ENCODE measurements at places on chromosomes 6 and 20. TPM values are rescaled to one million over a fixed set of nuclear protein-coding genes. Genes with fewer than 3 reads are reported as not detected.

Gene CRYBG1
- 0.56 TPM for total RNA-seq

Gene PRR18
- 0.13 TPM for total RNA-seq

Gene STK35
- total RNA-seq: 10.7 TPM

Gene SLC23A2
- 12.5 TPM for total RNA-seq

Gene SNX5
- 224 TPM for total RNA-seq

Gene ANKRD6
- total RNA-seq: 1.5 TPM

Gene SLC17A3
- 1.2 TPM for total RNA-seq

Gene PRKN
- 0.24 TPM for total RNA-seq

Gene HSPA12B
- 0.70 TPM for total RNA-seq

Gene GMDS
- 8.4 TPM for total RNA-seq

Gene NSFL1C
- total RNA-seq: 110 TPM

Gene ZFAND3
- 46.7 TPM for total RNA-seq

Gene OR2B6
- total RNA-seq: not detected

Gene BCLAF1
- 60.1 TPM for total RNA-seq

Gene AAR2
- 40.7 TPM for total RNA-seq

Gene CST5
- total RNA-seq: not detected

Gene PAK5
- total RNA-seq: not detected

Gene RRAGD
- total RNA-seq: 3.7 TPM

Gene GABRR1
- not detected for total RNA-seq

Gene PPP1R18
- total RNA-seq: 45.2 TPM

Gene ENPP5
- total RNA-seq: not detected

Gene HLA-DPA1
- not detected for total RNA-seq

Gene CLIC5
- not detected for total RNA-seq

Gene EMILIN3
- 0.73 TPM for total RNA-seq

Gene RSPH9
- total RNA-seq: 0.16 TPM

Gene PTCRA
- total RNA-seq: not detected

Gene ECT2L
- total RNA-seq: not detected

Gene PGC
- 0.09 TPM for total RNA-seq

Gene HTR1E
- not detected for total RNA-seq

Gene SYNGAP1
- total RNA-seq: 5.6 TPM

Gene ADISSP
- 175 TPM for total RNA-seq

Gene PTGIS
- total RNA-seq: 0.02 TPM

Gene HEBP2
- total RNA-seq: 32.9 TPM

Gene ABHD16B
- total RNA-seq: not detected

Gene ACTL10
- not detected for total RNA-seq

Gene GABRR2
- total RNA-seq: 0.03 TPM

Gene OPRM1
- not detected for total RNA-seq

Gene KCNB1
- total RNA-seq: 3.0 TPM

Gene PLN
- not detected for total RNA-seq

Gene SNX3
- 102 TPM for total RNA-seq

Gene ZNF133
- total RNA-seq: 10.4 TPM

Gene CRIP3
- total RNA-seq: 0.27 TPM

Gene HLA-DQB2
- total RNA-seq: not detected

Gene DLK2
- 9.0 TPM for total RNA-seq

Gene PRELID3B
- total RNA-seq: 62.4 TPM

Gene FOXA2
- 19.2 TPM for total RNA-seq

Gene UNC5CL
- 0.65 TPM for total RNA-seq

Gene CDSN
- 0.05 TPM for total RNA-seq

Gene GGTLC1
- total RNA-seq: not detected

Gene CST2
- 1.1 TPM for total RNA-seq

Gene FAXC
- total RNA-seq: 5.9 TPM

Gene CALHM4
- not detected for total RNA-seq

Gene ASIP
- not detected for total RNA-seq

Gene SLC17A9
- 0.03 TPM for total RNA-seq

Gene HRH3
- total RNA-seq: not detected

Gene ADIG
- total RNA-seq: not detected

Gene TMC2
- not detected for total RNA-seq

All from A549 treated with AZD2906 at 1 μM for 4 hours (cell line).